Stimulated activated CD8-positive, alpha-beta memory T cell treated with anti-CD3 and anti-CD28 coated beads, Interleukin-7, amount 100 ng/mL, for 1 hour (primary cell): ENCODE measurements at places on chromosomes 16 and 17.

DNA sequence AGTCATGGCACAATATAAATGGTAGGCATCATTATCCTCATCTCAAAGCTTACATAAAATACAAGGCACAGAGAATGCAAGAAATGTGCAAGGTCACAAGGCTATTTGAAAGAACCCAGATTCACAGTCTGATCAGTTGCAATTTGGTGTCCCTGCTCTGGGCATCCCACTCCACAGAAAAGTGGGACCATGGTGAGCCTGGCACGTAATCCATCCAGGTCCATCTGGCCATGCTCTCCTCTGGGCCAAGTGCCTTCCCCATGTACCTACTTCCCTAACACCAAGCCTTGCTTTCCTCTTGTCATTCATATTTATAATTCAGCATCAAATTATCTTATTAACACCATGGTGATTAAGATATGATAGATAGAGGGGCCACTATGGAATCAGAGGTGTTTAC is 390.0 kb downstream of the CDH11 start:
- no peak for DNase-seq

DNA sequence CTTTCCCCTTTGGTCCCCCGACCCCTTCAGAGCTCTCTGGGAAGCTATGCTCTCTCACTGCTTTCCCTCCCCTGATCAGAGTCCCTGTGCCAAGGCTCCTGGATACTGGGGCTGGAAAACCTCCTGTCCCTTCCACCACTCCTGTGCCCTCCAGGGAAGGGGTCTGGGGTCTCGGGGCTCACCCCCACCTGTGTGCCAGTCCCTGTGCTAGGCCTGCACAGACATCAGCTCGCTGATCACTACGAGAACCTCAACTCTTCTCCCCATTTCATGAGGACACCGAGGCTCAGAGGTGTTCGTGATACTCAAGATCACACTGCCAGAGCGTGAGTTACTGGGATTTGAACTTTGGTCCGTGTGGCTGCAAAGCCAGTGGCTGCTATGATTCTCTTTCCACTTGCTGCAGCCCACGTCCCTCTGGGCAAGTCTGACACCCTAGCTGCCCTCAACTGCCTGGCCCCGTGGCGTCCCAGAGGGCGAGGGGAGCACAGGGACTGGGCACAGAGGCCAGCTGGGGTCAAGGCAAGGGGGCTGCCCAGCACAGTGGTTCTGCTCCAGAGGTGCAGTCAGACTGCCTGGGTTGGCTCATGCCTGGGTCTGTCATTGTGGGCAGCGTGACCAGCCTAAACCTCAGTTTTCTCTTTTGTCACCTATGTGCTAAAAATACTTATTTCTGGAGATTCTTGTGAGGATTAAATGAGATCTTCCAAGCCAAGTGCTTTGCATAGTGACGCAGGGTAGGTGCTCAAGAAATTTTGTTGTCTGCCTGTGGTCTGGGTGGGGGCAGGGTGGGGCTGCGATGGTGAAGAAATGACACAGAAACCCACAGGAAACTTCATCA is 43.8 kb upstream of the TOB1 start:
- DNase-seq = peak; percentile 50

DNA sequence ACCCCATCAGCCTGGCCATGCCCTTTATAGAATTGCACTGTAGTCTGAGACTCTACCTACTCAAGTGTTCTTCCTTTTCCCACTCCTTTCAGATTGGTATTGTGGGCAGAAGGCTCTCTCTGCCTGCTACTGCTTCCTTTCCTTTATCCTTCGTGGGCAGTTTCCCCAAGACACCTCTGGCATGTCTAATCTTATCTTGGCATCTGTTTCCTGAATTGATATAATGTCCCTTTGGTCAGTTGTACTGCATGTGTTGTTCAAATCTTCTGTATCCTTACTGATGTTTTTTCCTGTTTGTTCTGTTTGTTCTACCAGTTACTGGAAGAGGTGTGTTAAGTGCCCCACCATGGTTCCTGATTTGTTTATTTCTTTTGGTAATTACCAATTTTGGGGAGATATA is 29.5 kb upstream of the MSI2 start:
- no peak for DNase-seq

DNA sequence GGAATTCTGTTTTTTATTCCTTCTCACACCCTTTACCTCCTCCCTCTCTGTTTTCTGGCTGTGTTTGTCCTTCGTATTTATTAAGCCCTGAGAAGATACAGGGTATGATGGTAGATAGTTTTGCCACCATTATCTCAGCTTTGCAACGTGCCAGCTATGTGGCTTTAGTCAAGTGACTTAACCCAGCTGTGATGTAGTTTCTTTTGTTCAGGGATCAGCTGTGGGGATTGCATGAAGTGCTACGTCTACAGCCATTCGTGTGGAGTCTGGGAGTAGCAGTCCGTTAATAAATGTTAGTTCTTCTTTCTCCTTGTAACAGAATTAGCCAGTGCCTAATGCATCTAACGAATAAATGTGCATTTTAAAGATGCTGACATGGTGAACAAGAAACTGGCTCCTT is 128.4 kb downstream of the HAPSTR1 start:
- no peak for DNase-seq

DNA sequence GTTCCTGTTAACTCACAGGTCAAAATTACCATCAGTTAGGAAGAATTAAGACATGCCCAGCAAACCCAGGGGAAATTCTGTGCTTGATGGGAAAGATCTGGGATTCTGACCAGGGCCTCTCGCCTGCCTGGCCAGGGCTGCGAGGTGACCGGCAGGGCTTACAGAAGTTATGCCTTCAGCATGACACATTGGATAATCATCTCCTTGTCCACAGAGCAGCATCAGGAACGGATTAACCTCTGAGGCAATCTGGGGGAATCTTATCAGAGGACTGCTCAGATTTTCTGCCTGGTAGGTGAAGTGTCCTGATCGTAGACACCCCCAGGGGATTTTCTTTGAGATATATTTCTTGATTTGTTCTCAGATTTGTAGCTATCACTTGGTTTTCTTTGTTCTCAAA is 172.5 kb downstream of the HS3ST3A1 start:
- DNase-seq = no peak

GRCh38 chr16:86395477-86395876 is 114.8 kb upstream of the FOXF1 start:
- DNase-seq = no peak

- DNase-seq = no peak
Observed at GRCh38 chr17:37051833-37052232, 103.1 kb downstream of the AATF start.

DNA sequence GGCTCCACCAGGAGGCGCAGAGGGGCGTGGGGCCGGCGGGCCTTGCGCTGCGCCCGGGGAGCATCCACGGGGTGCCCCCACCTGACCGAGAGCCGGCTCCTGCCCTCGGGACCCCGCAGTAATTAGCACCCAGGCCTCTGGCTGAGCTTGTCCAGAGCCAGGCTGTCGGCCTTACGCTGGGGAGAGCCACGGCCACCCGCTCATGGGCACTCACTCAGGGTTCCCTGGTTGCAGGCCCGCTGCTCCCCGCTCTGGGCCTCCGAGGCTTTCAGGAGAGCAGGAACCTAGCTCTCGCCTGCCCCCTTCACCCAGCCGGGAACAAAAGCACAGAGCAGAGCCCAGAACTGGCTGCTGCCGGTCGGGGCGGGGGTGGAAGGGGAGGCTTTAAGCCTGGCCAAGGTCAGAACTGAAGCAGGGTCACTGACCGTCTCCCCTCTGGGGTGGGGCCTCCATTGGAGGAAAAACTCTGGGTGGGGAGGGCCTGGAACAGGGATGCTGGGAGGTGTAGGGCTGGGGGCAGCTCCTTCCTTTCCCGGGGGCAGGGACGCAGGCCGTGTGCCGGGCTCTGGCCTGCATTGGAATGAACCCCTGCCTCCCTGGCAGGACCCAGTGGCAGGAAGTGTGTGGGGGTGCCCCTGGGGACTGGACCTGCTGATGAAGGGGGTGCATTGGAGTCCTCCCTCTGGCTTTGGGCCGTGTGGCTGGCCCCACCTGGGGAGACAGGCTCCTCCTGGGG is 12.3 kb downstream of the GLIS2 start:
- no peak for DNase-seq

DNA sequence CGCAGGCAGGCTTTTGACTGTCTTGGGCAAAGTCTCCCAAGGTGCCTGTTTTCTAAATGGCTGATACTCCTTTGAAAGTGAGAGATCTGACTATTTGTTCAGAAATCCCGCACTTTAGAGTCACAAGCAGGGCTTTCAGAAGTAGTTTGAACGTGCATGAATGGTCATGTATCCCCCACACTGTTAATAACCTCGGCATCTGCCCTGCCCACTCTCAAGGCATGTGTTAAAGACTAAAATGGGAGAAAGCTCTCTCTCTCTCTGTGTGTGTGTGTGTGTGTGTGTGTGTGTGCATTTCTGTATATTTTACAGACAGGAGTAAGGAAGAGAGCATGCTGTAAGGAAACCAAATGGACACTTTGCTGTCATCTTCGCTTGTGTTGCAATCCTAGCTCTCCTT is 163.7 kb downstream of the MAF start:
- DNase-seq = no peak

- DNase-seq = no peak
Observed at GRCh38 chr16:78737630-78738029, 638.2 kb downstream of the WWOX start.

- no peak for DNase-seq
Observed at GRCh38 chr16:16907089-16907488, 528.1 kb downstream of the NPIPA7 start.

DNA sequence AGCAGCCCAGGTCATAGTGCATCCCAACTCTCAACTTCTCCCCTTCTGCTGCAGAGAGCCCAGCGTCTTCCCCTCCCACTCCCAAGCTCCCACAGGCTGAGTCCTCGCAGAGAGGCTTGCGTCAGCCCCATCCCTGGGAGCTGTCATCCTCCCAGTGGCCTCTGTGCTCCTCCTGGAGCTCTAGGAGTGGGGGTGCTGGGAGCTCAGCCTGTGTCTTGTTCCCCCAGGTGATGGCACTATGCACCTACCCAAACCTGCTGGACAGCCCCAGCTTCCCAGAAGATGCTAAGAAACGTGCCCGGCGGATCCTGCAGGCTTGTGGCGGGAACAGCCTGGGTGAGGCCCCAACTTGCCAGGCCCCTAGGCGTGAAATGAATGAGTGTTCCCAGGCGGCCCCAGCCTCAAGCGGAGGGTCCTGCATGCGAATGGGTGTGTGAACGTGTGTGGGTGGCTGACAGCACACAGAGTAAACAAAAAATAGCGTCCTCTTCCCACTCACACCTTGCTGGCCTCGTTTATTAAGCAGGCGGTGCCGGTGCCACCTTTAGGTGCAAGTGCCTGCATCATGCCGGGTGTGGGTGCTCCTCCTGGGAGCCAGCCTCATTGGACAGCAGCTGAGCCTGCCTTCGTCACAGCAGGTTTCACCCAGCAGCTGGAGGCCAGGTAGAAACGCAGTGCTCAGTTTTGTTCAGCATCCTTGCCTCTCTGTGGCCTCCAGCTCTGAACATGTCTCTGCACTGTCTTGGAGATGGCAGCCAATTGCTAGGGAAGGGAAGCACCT is 16.5 kb downstream of the GPT2 start:
- DNase-seq = no peak

- DNase-seq = no peak
Observed at GRCh38 chr16:177981-178667, 1.6 kb downstream of the HBA1 start.

- DNase-seq = peak; percentile 38
Observed at GRCh38 chr17:34420254-34420766, 57.3 kb upstream of the CCL1 start.

GRCh38 chr17:63265526-63265925 is 180.6 kb downstream of the CYB561 start:
- DNase-seq = no peak

DNA sequence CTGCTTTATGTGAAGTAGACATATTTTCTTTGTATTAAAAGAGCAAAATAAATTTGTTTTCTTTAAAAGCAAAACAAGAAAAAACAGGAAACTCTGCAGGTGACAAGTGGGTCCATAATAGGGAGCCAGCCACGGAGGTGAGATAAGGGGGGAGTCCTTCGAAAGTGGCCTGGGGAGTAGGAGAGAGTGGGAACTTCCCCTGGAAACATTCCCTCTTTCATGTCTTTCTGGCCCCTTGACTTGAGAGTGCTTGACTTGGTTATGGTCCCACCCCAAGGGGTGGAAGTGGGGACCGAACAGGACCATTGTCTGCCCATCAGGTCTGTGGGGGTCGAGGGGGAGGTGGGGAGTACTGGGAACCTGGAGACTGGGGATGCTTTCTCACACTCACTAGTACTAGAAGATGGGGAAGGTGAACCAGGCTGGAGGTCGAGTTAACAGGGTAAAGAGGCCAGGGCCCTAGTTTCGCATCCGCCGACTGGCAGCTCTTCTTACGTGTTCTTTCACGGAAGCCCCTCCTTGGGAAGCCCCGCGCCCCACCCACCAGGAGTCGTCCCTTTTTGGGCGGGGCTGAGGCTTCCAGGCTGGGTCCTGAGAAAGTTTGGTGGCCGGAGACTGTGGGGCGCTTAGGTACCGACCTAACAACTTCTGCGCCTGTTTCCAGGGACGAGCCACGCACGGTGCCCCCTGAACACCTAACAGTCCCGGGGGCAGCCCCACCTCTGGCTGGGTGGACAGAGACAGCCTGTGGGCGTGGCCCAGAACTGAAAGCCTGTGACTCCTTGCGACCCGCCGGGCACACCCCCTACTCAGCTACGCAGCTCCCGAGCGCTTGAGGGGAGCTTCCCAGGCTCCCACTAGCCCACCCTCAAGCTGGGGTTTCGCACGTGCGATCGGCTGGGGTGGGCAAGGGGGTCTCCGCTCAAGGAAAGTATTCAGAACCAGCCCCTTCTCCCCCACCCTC is 790 bp downstream of the TRADD start:
- DNase-seq = peak; percentile 68

DNA sequence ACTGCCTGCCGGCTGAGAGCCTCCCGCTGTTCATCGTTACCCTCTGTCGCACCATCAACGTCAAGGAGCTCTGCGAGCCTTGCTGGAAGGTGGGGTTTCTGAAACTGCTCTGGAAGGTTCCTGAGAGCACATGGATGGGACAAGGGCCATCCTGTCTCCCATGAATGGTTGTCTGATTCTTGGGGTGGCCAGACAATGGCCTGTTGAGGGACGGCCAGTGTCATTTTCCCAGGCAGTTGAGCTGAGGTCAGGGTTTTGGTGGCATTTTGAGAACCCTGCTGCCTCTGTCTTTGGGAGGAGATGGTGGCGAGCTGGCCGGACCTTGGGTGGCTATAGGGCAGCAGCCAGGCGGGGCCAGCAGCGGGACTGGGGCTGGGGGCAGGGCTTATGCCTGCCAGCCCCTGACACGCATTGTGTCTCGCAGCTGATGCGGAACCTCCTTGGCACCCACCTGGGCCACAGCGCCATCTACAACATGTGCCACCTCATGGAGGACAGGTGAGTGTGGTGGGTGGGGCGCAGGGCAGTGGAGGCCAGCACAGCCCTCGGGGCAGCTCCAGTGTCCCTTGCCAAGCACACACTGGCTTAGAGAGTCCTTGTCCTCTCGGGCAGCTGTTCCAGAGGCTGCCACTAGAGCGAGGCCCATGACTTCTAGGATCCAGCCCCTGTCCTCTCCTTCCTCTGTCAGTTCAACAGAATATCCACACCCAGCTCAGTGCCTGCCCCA is 9.1 kb downstream of the TSC2 start:
- no peak for DNase-seq
